ENCODE measurements at places on chromosomes 16 and 17.
A peak's percentile ranks its signal among the peaks of the same experiment; 100 is the strongest.

GRCh38 chr17:8016632-8017424, 14.4 kb downstream of the GUCY2D start:
- peaks cover 11% of the 10 kb centered on the region for H3K4me1 ChIP-seq
- peak overlapping the region; percentile 76 for H3K4me3 ChIP-seq
- peak; percentile 57 for DNase-seq
- no peaks in the 10 kb centered on the region for H3K36me3 ChIP-seq
- H3K27me3 ChIP-seq = peaks cover 36% of the 10 kb centered on the region

DNA sequence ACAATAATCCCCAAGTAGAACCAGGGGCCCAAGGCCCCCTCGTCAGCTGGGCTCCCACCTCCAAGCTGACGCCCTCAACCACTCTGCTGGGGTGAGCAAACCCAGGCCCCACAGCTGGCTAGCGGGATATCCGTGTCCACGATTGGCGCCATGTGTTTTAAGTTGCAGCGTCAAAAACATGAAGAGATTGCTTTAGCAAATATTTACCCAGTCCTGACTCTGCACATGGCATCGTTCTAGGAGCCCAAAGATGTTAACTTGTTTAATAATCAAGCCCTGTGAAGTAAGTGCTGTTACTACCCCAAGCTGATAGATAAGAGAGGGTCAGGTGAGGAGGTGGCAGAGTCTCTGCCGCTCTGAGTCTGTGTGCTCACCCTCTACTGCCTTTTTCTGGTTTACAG, 344 bp upstream of the SEPTIN12 start:
- DNase-seq = no peak
- no peak overlapping the region for H3K27ac ChIP-seq
- H3K36me3 ChIP-seq = no peaks in the 10 kb centered on the region
- peaks cover 12% of the 10 kb centered on the region for H3K4me1 ChIP-seq
- H3K27me3 ChIP-seq = no peaks in the 10 kb centered on the region

- peaks cover 25% of the 10 kb centered on the region for H3K27me3 ChIP-seq
- peak overlapping the region; percentile 52 for H3K4me3 ChIP-seq
- no peak for DNase-seq
- H3K36me3 ChIP-seq = no peaks in the 10 kb centered on the region
Observed at GRCh38 chr16:997440-998051, 16.0 kb downstream of the SOX8 start.

DNA sequence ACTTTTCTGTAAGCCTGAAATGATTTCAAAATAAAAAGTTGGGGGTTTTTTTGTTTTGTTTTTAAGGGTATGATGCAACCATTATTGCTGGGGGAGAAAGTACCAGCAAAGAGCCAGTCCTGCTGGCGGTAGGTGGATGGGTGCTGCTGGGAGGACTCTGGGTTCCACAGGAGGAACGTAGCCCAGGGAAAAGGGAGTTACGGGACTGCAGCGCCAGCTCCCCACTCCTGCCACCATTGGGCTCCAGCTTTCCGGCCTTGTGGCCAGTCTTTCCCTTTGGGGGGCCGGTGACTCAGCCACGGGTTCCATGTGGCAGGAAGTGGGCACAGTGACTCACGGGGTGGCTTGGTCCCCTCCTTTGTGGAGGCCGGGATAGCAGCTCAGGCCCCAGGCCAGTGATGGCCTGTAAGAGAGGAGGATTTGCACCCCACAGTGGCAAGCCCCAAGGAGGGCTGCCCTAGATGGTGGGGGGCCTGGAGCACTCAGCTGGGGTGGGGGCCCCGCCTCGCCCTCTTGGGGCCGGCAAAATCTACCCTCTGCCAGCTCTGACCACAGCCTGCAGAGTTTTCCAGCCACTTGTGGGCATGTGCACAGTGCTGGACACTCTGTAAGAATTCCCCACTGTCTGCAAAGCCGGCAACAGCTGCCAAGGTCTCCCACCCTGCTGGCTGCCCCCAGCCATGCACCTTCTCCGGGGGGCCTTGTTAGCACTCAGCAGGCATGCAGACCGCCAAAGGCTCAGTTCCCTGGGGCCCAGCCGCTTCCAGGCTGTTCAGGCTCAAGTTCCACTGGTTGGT, 30.4 kb downstream of the SOCS3 start:
- no peak for DNase-seq
- no peak overlapping the region for H3K4me3 ChIP-seq
- H3K27me3 ChIP-seq = no peaks in the 10 kb centered on the region
- H3K36me3 ChIP-seq = no peaks in the 10 kb centered on the region
- peaks cover 12% of the 10 kb centered on the region for H3K4me1 ChIP-seq

GRCh38 chr16:16073001-16073545, 123.7 kb downstream of the ABCC1 start:
- H3K4me3 ChIP-seq = no peak overlapping the region
- DNase-seq = no peak
- H3K36me3 ChIP-seq = peaks cover 20% of the 10 kb centered on the region
- no peaks in the 10 kb centered on the region for H3K27me3 ChIP-seq
- peaks cover 27% of the 10 kb centered on the region for H3K4me1 ChIP-seq
- no peak overlapping the region for H3K27ac ChIP-seq

GRCh38 chr16:49491771-49492761, 118.5 kb downstream of the C16orf78 start:
- peaks cover 3% of the 10 kb centered on the region for H3K27me3 ChIP-seq
- H3K36me3 ChIP-seq = peaks cover under 1% of the 10 kb centered on the region
- H3K4me1 ChIP-seq = peaks cover 2% of the 10 kb centered on the region
- peak; percentile 41 for DNase-seq

DNA sequence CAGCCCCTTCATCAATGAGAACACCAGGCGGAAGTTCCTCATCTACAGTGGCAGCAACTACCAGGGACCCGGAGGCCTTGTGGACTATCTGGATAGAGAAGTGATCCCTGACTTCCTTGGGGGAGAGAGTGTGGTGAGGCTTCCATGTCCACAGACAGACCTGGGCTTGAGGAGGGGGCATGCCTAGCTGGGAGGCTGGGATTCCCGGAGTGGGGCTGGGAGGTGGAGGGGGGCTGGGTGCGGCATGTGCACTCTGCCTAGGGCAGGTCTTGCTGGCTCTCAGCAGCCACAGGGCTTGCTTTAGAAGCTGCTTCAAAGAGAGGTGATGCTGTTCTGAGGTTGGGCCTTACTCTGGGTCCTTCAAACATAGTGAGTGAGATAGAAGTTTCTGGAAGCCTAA, 27.8 kb downstream of the NAGPA start:
- no peaks in the 10 kb centered on the region for H3K4me1 ChIP-seq
- no peak overlapping the region for H3K27ac ChIP-seq
- H3K4me3 ChIP-seq = no peak overlapping the region
- H3K27me3 ChIP-seq = peaks cover 20% of the 10 kb centered on the region
- DNase-seq = no peak

DNA sequence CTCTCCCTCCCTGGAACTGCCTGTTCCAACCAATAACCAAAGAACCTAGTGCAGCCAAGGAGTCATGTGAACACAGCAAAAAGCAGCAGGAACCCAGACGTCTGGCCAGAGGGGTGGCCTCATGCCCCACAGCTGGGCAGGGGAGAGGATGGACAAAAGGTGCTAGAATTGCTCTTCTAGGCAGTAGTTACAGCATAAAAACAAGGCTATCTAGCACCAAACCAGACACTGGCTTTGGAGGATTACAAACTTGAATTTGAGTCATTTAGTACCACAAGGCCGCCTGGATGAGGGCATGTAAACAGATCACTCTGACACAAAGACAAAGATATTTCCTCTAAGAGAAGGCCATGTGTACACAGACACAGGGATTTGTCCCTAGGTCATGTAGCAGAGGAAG, 423.3 kb upstream of the MAF start:
- no peaks in the 10 kb centered on the region for H3K36me3 ChIP-seq
- peaks cover 5% of the 10 kb centered on the region for H3K27me3 ChIP-seq
- DNase-seq = no peak
- H3K27ac ChIP-seq = no peak overlapping the region

- H3K36me3 ChIP-seq = peaks cover 5% of the 10 kb centered on the region
- no peak overlapping the region for H3K27ac ChIP-seq
- H3K4me1 ChIP-seq = peaks cover 25% of the 10 kb centered on the region
- DNase-seq = no peak
- no peaks in the 10 kb centered on the region for H3K27me3 ChIP-seq
Observed at GRCh38 chr16:28187595-28188004, 24.2 kb downstream of the XPO6 start.

DNA sequence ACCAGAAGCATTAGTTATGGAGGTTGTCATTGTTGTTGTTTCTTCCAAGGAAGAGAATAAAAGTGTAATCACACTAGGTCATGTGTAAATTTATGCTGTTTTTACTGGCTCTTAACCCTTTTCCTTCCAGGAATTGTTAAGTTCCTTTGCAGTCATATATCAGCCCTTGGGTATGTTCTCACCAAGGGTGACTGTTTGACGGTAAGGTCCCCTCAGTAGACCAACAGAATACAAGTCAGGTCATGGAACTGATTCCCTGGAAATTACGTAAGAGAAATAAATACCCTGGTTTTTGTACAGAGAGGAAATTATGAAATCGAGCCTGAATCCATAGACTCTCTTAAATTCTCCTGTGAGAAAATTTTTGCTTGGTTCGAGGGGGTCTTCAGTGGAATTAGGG, 11.2 kb upstream of the KCNJ2 start:
- no peaks in the 10 kb centered on the region for H3K27me3 ChIP-seq
- H3K27ac ChIP-seq = peak overlapping the region; percentile 47
- H3K4me1 ChIP-seq = peaks cover 37% of the 10 kb centered on the region
- H3K4me3 ChIP-seq = no peak overlapping the region
- H3K36me3 ChIP-seq = no peaks in the 10 kb centered on the region

- no peak overlapping the region for H3K4me3 ChIP-seq
- H3K36me3 ChIP-seq = no peaks in the 10 kb centered on the region
- no peak for DNase-seq
Observed at GRCh38 chr17:65163990-65164495, 26.9 kb downstream of the RGS9 start.

GRCh38 chr16:2428051-2428783, 1.0 kb upstream of the CCNF start:
- peak overlapping the region; percentile 80 for H3K4me3 ChIP-seq
- peak overlapping the region; percentile 54 for H3K27ac ChIP-seq
- no peaks in the 10 kb centered on the region for H3K27me3 ChIP-seq
- H3K4me1 ChIP-seq = peaks cover 25% of the 10 kb centered on the region
- H3K36me3 ChIP-seq = peaks cover 3% of the 10 kb centered on the region
- DNase-seq = peak; percentile 61

DNA sequence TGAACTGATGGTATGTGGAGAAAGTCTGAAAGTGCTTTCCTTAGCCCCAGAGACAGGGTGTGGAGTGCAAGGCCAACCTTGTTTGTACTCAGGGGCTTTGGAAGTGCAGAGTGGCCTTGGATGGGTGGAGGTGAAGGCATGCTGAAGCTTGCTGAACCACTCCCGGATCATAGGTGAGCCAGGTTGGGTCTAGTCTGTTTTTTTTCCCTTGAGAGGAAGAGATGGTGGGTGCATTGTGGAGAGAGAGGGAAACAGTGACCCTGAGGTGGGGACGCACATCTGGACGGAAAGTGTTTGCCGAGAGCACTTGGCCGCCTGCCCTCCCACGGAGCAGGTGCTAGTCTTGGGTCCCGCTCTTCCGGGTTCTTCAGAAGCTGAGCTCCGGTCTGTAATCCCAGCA, 12.5 kb downstream of the ABAT start:
- no peak overlapping the region for H3K4me3 ChIP-seq
- peaks cover 21% of the 10 kb centered on the region for H3K36me3 ChIP-seq
- DNase-seq = no peak
- H3K27ac ChIP-seq = no peak overlapping the region
- no peaks in the 10 kb centered on the region for H3K27me3 ChIP-seq

GRCh38 chr16:64910356-64910755, 211.5 kb downstream of the CDH11 start:
- H3K36me3 ChIP-seq = no peaks in the 10 kb centered on the region
- peaks cover 7% of the 10 kb centered on the region for H3K27me3 ChIP-seq
- DNase-seq = no peak
- H3K27ac ChIP-seq = peak overlapping the region; percentile 73

DNA sequence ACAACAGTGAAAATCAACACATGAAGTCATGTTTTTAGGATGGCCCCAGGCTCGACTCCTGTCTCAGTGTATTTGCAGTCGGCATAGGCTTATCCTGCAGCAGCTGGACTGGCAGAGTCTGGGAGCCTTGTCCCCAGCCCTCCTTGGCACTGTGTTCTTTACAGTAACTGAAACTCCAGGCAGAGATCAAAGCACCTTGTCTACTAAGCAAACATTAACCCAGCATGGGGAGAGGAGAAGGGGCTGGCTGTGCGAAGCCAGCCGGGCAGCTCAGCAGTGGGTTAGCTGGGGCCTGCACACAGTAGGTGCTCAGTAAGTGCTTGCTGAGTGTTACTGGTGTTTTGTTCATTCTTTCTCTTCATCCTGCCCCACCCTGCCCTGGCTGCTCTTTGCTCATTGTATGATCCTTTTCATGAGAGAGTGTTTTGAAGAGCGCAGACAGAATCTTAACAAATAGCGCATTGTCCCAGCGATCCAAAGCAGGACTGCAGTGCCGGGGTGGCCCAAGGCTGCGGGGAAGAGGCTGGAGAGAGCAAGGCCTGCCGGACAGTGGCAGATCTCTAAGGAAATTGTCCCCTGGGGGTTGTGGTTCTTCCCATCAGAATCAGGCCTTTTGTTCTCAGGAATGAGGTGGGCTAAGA, 23.5 kb upstream of the ITGB4 start:
- DNase-seq = no peak
- peak overlapping the region; percentile 59 for H3K27ac ChIP-seq
- no peaks in the 10 kb centered on the region for H3K27me3 ChIP-seq
- peaks cover 43% of the 10 kb centered on the region for H3K4me1 ChIP-seq
- no peak overlapping the region for H3K4me3 ChIP-seq

DNA sequence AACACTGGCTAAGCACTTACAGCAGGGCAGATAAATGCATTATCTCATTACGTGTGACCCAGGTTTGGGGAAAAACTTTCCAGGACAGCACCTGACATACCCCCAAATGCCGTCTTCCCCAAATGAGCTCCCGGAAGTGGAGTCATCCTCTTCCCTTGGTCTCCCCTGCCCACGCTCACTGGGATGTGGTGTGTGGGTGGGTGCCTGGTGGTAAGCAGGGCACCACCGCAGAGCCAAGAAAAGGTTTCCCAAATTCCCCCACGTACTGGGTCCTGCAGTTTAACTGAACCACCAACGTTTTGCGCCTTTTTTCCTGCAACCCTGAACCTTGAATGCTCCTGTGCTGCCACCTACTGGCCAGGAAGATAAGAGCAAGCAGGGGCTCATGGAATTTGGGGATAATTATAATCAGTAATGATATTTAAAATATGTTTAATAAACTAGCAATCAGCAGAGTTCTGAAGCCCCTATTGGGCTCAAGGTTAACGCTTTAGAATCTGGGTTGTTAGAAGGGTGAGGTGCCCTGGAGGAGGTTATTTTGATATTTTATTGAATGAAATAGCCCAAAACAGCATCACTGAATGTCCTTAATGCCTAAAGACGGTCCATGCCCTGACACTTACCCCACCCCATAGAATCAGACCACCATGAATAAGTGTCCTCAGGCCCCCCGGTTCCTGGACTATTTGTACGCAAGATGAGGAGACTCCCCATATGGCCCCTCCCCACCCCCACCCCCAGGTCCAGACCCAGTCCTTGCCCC, 8.0 kb downstream of the SPPL2C start:
- H3K27me3 ChIP-seq = peaks cover 38% of the 10 kb centered on the region
- H3K27ac ChIP-seq = no peak overlapping the region
- peak; percentile 79 for DNase-seq
- no peak overlapping the region for H3K4me3 ChIP-seq
